ENCODE measurements at places on chromosomes 1 and 21.

- no peak for DNase-seq
These were observed 908 bp downstream of the KRTAP19-1 start for GRCh38 chr21:30479259-30479658.

DNA sequence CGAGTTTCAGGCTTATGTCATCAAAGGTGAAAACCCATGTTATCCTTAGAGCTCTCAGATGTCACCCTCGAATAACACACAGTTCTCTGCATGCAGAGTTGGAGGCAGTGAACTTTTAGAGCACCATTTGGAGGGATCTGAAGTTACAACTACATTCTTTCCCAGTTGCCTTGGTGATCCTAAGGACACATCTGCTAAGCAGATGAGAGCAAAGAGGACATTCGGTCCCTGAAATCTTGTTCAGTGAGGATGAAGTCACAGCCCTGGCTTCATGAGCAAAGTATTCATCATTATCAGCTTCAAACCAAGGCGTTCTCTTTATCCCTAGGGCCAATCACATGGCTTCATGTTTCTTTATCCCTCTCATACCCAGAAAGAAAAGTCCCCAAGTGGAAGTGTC is 23.1 kb upstream of the MCOLN2 start:
- no peak for DNase-seq

GRCh38 chr1:191256917-191257316 is 779.3 kb upstream of the BRINP3 start:
- no peak for DNase-seq

GRCh38 chr1:12778907-12779306 is 5.4 kb downstream of the PRAMEF12 start:
- DNase-seq, result no peak

DNA sequence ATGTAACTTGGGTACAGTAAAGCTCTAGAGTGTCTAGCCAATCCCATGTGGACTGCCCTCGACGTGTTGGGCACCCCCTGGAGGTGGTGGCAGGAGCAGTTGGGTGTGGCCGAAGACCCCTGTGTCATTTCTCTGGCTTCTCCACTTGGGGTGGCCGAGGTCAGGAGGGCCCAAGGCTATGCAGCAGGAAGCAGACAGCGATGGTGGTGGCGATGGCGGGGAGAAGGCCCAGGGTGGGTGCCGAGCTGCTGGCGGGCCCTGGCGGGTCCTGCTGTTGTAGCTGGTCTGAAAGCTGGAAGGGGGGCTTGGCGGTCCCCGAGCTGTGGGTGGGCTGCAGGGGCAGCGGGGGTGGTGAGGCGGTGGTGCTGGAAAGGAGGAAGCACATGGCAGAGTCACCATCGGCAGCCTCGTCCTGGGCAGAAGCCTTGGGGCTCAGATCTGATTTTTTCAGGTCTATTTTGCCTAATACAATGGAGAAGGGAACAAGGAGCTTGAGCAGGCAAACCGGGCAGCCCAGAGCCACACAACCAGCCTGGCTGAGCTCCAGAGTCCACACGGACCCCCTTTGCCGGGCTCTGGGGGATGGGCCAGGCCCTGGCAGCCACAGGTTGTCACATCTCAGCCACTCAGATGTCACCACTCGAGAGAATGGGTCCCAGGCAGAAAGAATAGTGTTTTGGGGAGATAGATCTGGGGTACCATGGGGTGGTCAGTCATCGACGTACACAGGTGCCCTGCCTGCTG is 231.3 kb downstream of the TRABD2B start:
- DNase-seq, result no peak

- DNase-seq, result no peak
These were observed 15.9 kb upstream of the GPR25 start for GRCh38 chr1:200856716-200857357.

- DNase-seq, result no peak
These were observed 5.7 kb downstream of the TGFB2 start for GRCh38 chr1:218350801-218351266.

DNA sequence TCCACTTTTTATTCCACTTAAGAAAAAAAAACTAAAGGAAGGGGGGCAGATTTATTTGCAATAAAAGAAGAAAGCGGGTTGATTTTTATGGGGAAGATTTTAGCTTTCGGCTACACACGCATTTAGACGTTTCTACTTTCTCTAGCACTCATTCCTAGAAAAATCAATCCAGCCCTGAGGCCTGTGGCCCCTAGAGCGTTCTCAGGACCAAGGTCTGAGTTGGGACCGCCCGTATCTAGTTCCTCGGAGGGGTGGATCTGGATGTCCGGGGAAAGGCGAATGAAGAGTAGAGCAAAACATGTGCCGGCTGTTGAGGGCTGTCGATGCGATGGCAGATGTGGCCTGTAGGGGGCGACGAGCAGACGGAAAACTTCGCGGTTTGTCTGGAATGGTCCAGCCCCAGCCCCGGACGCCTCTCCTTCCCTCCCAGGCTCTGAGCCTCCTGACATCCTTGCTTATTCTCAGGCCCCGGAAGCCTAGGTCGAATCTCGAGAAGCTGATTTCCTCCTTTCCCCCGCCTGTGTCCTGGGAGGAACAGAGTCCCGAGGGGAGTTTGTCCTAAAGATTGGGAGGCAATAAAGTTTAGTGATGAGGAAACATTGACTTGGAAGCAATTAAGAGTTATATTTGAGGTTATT is 5.2 kb downstream of the FOXD3 start:
- no peak for DNase-seq

GRCh38 chr1:201138311-201138840 is 11.4 kb upstream of the ASCL5 start:
- no peak for DNase-seq

DNA sequence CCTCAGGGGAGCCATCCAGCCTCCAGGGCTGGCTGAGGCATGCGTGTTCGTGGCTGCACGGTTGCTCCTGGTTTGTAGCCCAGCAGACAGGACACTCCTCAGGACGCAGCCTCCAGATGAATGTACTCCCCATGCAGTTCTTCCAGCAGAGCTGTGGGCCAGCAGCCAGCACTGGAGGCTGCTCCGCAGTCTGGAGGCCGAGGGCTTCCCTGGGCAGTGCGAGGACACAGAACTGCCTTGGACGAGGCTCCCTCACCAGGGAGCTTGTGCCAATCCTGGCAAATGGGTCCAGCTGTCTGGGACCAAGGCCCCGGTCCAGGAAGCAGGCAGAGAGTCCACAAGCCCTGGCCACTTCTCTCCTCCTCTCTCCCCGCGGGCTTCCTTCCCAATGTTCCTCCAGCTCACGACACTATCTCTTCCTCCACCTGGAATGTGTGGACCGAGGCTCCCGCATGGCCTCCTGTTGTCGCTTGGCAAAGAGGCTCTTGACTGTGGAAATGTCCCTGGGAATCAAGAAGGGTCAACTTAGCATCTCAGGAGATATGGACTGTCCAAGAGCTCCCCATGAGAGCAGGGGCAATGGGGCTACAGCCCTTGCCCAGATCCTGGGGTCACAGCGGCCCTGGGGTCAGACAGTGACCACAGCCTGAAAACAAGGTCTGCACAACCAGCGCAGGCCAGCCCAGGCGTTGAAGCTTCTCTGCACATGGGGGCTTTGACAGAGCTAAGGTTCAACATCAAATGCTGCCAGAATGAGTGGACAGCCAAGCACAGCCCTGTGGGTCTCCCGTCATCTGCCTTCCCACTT is 5.3 kb downstream of the EDN2 start:
- peak; percentile 26 for DNase-seq

GRCh38 chr1:218939095-218939494 is 234.6 kb upstream of the LYPLAL1 start:
- no peak for DNase-seq

- DNase-seq, result no peak
These were observed 185.8 kb downstream of the PCP4 start for GRCh38 chr21:40053007-40053406.

GRCh38 chr1:170734412-170735175 is 70.7 kb downstream of the PRRX1 start:
- no peak for DNase-seq

GRCh38 chr1:229231754-229232119 is 39.2 kb upstream of the RAB4A start:
- no peak for DNase-seq

DNA sequence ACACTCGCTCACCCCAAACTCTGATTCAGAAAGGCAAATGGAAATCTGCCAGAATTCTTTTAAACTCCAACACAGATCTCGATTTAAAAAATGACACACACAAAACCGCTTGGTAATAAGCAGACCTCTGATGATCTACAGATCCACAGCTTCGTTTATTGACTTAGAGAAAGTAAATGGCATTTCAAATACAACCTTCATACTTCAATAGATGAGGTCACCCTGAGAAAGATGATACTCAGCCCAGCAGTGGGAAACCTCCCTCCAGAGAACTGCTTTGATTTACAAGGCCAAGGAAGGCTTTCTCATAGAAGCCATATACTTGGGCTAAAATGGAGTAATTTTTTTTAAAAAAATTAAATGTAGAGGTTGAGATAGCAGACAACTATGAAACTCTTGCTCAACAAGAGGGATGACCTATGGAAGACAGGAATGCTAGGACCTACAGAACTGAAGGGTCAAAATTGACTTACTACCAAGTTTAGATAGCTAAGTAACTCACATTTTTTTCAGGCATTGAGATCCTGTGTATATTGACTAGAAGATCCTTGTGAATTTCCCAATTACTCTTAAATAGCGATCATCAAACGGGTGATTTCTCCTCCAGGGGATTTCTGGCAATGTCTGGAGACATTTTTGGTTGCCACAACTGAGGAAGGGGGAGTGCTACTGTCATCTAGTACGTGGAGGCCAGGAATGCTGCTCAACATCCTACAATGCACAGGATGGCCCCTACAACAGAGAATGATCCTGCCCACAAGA is 143.9 kb downstream of the CLIC6 start:
- DNase-seq, result no peak

GRCh38 chr1:169590932-169591331 is 4.7 kb upstream of the F5 start:
- DNase-seq, result no peak

DNA sequence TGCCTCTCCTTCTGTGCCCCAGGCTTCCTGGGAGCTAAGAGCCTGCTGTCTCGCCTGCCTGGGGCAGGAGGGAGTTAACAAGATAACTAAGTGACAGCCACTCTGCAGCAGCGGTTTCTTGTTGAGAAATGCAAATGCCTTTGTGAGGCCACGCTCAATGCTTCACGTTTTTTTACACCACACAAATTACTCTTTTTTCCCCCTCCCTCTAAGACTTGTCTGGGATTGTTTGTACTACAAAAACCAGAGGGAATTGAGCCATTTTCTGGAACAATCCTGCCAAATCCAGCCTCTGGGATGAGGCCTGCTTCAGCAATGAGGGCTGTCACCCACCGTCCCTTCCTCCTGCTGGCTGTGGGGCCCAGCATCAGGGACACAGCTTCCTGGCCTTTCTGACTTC is 119.6 kb downstream of the ACTL8 start:
- no peak for DNase-seq

DNA sequence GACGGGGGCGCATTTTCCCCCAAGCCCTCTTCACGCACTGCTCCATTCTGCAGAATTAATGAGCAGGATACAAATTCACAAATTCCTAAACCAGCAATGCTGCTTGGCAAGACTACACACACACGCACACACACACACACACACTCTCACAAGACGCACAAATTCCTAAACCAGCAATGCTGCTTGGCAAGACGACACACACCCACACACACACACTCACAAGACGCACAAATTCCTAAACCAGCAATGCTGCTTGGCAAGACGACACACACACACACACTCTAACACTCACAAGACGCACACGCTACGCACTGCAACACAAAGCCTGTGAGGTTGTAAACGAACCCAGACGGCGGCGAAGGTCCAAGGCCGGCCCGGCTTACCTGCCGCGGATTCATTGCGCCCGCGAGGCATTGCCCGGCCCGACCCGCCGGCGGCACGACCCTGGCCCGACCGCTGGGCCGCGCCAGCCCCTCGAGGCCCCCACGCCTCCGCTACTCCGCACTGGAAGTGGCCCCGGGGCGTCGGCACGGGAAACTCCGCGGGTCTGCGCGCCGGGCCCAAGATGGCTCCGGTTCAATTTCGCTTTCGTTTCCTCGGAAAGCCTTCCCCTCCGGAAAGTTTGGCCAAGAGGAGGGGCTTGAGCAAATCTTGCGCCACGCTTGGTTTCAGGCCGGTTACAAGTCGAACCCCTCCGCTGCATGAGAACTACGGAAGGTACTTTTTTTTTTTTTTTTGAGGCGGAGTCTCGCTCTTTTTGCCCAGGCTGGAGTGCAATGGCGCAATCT is at the start of gene ADAR:
Gene ADAR (minus strand): TSS at position 578 of the 788 bp plus-strand sequence. CDS start 180 bp downstream, at position 398.
- DNase-seq, result peak; percentile 52

GRCh38 chr1:227416156-227416830 is 98.0 kb upstream of the CDC42BPA start:
- no peak for DNase-seq

GRCh38 chr1:16175610-16176553 is 20.0 kb upstream of the EPHA2 start:
- peak; percentile 79 for DNase-seq

- DNase-seq, result no peak
These were observed 65.3 kb downstream of the CAMTA1 start for GRCh38 chr1:6850537-6850936.

GRCh38 chr1:89687254-89687653 is 54.3 kb downstream of the LRRC8C start:
- no peak for DNase-seq

- DNase-seq, result no peak
These were observed at the start of gene CTSE for GRCh38 chr1:206023695-206024094. Gene CTSE (minus strand): TSS chr1:206023895. CDS start chr1:206023791, 104 bp downstream.

DNA sequence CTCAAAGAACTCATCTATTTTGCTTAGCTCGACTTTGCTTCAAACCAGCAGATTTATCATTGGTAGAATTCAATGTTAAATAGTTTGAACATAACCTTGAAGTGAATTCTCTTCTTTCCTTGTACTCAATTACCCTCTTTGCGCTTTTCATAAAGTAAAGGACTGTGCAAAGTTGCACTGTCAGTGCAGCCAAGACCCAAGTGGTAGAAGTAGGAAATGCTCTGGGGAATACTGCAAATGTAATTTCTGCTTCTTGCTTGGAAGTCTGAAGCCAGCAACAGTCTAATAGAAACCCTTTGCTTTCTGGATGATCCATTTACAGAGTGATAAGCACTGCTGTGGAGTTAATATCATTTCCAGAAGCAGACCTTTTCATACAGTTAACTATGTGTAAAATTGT is 936.7 kb upstream of the TMPRSS15 start:
- DNase-seq, result no peak

- DNase-seq, result no peak
These were observed 23.1 kb downstream of the SOD1 start for GRCh38 chr21:31682620-31683019.

DNA sequence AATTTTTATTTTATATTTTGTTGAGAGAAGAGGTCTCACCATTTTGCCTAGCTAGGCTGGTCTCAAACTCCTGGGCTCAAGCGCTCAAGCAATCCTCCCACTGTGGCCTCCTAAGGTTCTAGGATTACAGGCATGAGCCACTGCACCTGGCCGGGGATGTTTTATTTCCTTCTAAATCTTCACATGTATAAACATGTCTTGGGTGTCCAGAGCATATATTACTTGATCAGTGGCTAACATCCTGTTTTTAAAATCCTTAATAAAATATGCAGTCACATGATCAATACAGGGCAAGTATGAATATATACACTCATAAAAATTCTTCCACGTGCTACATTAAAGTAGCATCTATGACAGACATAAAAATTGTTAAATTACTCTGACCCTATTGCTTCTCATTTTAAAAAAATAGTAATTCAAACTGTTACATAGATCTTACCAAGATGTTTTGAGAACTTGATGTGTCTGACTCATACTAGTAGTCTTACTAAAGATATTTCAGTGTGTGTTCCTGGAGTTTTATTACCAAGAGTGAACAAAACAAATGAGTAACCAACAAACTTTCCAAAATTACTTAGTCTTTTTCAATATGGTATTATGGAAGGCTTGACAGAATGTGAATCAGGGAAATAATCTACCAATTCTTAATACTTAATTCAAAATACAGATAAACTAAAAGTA is 222.5 kb downstream of the SLC45A1 start:
- DNase-seq, result no peak
